ENCODE measurements at places on chromosomes 1 and 21.

DNA sequence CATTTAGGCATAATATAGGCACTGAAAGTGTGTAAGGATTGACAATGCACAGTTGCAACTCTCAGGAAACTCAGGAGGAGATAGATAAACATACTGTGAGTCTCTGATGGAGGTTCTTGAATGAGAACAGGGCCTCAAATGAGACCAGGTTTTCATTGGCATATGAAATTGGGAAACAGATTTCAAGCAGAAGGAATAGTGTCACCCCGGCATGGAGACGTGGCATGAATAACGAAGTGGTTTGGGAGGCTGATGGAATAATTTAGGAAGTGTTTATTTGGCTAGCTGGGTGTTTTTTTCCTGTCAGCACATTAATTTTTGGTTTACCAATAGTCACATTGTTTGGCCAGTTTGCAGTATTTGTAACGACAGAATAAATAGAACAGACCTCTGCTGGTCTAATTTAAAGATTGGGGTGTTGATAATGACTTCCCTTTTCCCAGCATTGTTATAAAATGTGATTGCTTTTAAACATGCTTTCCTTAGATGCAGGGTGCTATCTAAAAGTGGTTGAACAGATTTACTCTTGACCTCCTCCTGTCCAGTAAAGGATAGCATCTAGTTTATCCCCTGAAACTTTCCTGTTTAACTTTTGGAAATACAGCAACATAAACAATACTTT, 132.0 kb downstream of the C1orf21 start:
- no peak for DNase-seq

DNA sequence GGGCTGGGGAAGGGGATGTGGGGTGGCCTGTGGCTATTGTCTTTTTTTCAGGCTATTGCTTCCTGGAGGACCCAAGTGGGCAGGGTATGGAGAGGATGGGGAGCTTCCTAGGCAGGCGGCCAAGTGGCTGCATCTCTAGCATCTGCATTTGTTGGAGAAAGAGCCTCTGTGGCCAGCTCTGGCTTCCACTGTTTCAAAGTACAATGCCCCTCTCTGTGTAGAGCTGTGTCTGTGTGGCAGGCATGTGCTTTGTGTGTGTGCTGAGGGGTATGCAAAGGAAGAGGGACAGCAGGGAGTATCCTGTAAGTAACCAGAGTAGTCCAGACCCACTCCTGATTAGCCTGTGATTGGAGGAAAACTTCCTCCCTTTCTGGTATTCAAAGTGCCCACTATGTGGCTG, 40.6 kb downstream of the KCNA2 start:
- DNase-seq: no peak

GRCh38 chr1:229037806-229038405, 233.0 kb upstream of the RAB4A start:
- DNase-seq: no peak

DNA sequence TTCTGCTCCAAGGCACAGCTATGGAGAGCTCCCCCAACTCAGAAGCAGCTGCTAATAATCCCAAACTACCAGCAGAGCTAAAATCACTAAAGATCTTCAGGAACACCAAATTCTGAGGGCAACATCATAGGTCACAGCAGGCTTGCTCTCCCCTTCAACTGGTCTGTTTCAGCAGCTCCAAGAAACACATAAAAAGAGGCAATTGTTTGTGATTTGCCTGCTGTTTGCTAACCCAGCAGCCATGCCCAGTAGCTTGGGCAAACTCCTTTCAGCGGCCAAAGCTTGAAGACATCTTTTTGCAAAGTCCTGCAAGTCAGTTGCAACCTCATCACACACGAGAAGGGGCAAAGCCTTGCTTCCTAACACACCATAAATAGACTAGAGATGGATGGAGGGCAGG, 8.9 kb downstream of the ERI3 start:
- DNase-seq: no peak

DNA sequence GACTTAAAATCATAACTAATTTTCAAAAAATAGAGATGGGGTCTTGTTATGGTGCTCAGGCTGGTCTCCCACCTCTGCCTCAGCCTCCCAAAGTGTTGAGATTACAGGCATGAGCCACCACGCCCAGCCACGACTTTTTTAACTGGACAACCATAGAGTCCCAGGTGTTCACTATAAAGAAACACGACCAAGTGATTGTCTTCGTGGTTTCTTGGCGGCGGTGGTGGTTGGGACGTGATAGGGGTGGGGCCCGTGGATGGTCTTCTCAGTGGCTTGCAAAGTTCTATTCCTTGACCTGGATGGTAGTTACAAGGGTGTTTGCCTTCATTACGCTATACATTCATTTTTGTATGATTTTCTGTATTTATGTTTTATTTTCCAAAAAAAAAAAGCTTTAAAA, 34.6 kb upstream of the COX20 start:
- DNase-seq: no peak
